ENCODE measurements at places on chromosomes 3 and 15.
A peak's percentile ranks its signal among the peaks of the same experiment; 100 is the strongest.

- H3K4me1 ChIP-seq, result peaks cover 2% of the 10 kb centered on the region
- H3K27me3 ChIP-seq, result peaks cover 10% of the 10 kb centered on the region
- no peak overlapping the region for H3K27ac ChIP-seq
- DNase-seq, result no peak
These were observed 253.7 kb downstream of the PLCL2 start for GRCh38 chr3:17138246-17139039.

DNA sequence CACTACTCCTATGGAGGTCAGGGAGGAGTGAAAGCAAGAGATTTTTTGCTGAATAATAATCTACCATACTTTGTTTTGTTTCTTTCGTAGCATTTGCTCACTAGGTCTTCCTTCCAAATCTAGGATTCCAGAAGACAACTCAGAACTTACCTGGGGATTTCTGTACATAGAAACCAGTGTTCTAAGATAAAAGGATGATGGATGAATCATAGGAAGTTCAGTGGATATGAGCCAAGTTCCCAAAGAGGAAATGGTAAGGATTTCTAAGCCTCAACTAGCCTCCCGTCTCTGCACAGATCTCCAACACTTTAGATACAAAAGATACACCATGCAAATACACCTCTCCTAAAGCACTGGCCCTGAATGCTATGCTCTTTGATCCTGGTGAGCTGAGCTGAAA lies 283.9 kb downstream of the TAFA4 start:
- no peak for DNase-seq
- H3K36me3 ChIP-seq, result no peaks in the 10 kb centered on the region
- H3K4me1 ChIP-seq, result no peaks in the 10 kb centered on the region
- H3K4me3 ChIP-seq, result no peak overlapping the region
- H3K27me3 ChIP-seq, result no peaks in the 10 kb centered on the region

DNA sequence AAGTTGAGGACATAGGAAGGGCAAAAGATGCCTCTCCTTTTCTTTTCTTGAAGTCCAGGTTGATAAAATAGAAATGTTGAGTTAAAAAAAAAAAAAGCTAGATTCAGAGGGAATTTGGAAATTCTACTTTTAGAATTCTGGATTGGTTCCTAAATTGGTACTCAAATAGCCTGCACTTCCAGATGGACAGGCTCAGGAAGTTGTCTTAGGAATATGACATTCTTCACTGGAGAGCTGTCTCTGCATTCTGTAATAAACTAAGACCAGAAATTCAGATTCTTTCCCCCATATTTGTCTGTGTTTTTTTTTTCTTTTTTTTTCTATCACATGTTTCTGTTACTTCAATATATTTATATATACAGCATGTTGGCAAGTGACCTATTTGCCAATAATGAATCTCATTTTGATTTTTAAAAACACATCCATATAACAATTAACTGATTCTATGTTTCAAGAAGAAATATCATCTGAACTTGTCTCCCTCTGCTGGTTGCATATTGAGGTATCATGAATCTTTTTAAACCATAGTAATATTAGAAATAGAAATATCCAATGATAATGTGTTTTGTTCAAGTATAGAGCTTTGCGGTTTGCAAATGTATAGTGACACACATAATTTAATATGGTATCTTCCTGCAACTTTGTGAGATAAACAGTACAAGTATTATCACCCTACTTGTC lies 8.5 kb upstream of the LSAMP start:
- no peaks in the 10 kb centered on the region for H3K4me1 ChIP-seq
- DNase-seq, result no peak
- no peak overlapping the region for H3K4me3 ChIP-seq
- H3K36me3 ChIP-seq, result no peaks in the 10 kb centered on the region
- no peak overlapping the region for H3K27ac ChIP-seq

DNA sequence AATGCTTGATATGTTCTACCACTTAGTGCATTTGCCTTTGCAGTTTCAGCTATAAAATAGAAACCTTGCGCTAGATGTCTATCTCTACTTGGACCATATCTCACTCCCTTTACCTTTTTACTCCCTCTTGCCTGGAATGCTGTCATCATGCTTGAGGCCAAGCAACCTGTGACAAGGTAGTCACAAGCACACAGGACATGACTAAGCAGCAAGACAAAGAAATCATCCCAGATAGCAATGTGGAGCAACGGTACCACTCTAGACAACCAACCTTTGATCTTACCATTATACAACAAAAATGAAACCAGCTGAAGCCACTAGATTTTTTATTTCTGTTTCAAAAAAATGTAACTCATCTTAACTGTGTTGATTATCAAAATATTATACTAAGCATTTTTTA lies 50.5 kb upstream of the SPSB4 start:
- H3K27me3 ChIP-seq, result no peaks in the 10 kb centered on the region
- no peak overlapping the region for H3K27ac ChIP-seq
- no peaks in the 10 kb centered on the region for H3K4me1 ChIP-seq
- H3K36me3 ChIP-seq, result no peaks in the 10 kb centered on the region

- peaks cover 85% of the 10 kb centered on the region for H3K4me1 ChIP-seq
- DNase-seq, result no peak
- H3K36me3 ChIP-seq, result peaks cover 3% of the 10 kb centered on the region
- no peaks in the 10 kb centered on the region for H3K27me3 ChIP-seq
- peak overlapping the region; percentile 84 for H3K4me3 ChIP-seq
These were observed 1.5 kb downstream of the RBP1 start for GRCh38 chr3:139537795-139538621.

GRCh38 chr15:79811406-79812405 lies 85.1 kb downstream of the MTHFS start:
- no peak overlapping the region for H3K27ac ChIP-seq
- no peak overlapping the region for H3K4me3 ChIP-seq
- DNase-seq, result no peak
- H3K27me3 ChIP-seq, result no peaks in the 10 kb centered on the region
- H3K4me1 ChIP-seq, result no peaks in the 10 kb centered on the region

DNA sequence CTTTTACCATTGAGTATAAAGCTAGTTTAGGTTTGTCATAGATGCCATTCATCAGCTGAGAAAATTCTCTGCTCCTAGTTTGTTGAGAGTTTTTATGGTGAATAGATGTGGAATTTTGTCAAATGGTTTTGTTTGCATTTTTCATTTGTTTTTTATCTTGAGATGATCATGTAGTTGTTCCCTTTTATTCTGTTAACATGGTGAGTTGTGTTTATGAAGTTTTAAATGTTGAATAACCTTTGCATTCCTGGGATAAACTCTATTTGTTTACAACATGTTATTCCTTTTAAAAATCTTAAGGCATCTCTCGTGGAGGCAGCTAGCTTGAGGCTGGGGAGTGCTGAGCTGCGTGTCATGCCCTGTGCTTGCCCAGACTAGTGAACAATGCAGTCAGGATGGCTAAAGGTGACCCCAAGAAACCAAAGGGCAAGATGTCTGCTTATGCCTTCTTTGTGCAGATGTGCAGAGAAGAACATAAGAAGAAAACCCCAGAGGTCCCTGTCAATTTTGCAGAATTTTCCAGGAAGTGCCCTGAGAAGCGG lies 48.5 kb downstream of the ANAPC13 start:
- DNase-seq, result no peak
- H3K27ac ChIP-seq, result peak overlapping the region; percentile 22
- H3K27me3 ChIP-seq, result peaks cover 2% of the 10 kb centered on the region
- peaks cover 10% of the 10 kb centered on the region for H3K4me1 ChIP-seq

DNA sequence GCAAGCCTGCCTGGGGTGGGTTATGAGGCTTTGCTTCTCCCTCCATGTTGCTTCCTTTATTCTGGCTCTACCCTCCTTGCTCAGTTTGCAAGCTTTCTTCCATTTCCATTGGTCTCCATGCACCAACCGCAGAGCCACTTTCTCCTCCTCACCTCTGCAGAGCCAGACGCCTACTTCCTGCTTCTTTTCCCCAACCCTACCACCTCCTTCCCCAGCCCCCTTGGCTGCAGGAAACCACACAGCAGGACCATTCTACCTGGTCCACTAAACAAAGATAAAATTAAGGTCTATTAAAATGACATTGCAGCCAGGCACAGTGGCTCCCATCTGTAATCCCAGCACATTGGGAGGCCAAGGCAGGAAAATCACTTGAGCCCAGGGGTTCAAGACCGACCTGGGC lies 10.0 kb upstream of the CAV3 start:
- DNase-seq, result no peak
- H3K36me3 ChIP-seq, result no peaks in the 10 kb centered on the region
- H3K4me3 ChIP-seq, result no peak overlapping the region
- H3K4me1 ChIP-seq, result peaks cover 7% of the 10 kb centered on the region
- no peaks in the 10 kb centered on the region for H3K27me3 ChIP-seq
- H3K27ac ChIP-seq, result no peak overlapping the region

- H3K4me3 ChIP-seq, result no peak overlapping the region
- no peak for DNase-seq
- H3K4me1 ChIP-seq, result no peaks in the 10 kb centered on the region
- H3K27ac ChIP-seq, result no peak overlapping the region
These were observed 8.2 kb upstream of the TIMMDC1 start for GRCh38 chr3:119490153-119490552.

- peaks cover 11% of the 10 kb centered on the region for H3K36me3 ChIP-seq
- H3K27me3 ChIP-seq, result no peaks in the 10 kb centered on the region
- H3K27ac ChIP-seq, result peak overlapping the region; percentile 73
- DNase-seq, result no peak
These were observed 27.5 kb downstream of the CCDC12 start for GRCh38 chr3:46948830-46949671.

DNA sequence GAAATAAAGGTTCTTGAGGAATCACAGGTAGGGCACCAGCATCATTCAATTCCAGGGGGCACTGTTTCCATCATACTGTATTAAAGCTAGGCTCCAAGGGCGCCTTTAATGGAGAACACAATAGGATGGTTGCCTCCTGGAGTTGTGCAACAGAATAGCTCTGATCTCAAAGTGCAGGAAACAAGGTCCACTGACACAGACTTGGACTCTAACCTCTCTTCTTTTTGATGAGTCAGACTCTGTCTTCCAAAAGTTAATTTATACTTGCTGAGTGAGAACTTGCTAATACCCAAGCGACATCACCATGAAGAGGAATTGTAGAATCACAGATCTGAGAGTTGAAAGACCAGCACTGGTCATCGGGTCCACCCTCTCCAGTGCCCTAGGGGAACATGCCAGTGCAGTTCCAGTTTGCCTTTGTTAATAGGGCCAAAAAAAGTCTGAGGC lies 94.4 kb upstream of the PHLDB2 start:
- no peaks in the 10 kb centered on the region for H3K27me3 ChIP-seq
- no peaks in the 10 kb centered on the region for H3K36me3 ChIP-seq
- H3K27ac ChIP-seq, result no peak overlapping the region
- no peak for DNase-seq
- H3K4me1 ChIP-seq, result peaks cover 27% of the 10 kb centered on the region
- H3K4me3 ChIP-seq, result no peak overlapping the region

- H3K4me3 ChIP-seq, result no peak overlapping the region
- no peak overlapping the region for H3K27ac ChIP-seq
- no peaks in the 10 kb centered on the region for H3K27me3 ChIP-seq
- no peaks in the 10 kb centered on the region for H3K36me3 ChIP-seq
- peaks cover 4% of the 10 kb centered on the region for H3K4me1 ChIP-seq
These were observed 340.6 kb downstream of the SOX2 start for GRCh38 chr3:182052332-182052731.

- H3K4me1 ChIP-seq, result peaks cover 3% of the 10 kb centered on the region
- no peaks in the 10 kb centered on the region for H3K36me3 ChIP-seq
- no peaks in the 10 kb centered on the region for H3K27me3 ChIP-seq
- H3K27ac ChIP-seq, result no peak overlapping the region
These were observed 77.8 kb downstream of the CDC25A start for GRCh38 chr3:48110463-48110862.

DNA sequence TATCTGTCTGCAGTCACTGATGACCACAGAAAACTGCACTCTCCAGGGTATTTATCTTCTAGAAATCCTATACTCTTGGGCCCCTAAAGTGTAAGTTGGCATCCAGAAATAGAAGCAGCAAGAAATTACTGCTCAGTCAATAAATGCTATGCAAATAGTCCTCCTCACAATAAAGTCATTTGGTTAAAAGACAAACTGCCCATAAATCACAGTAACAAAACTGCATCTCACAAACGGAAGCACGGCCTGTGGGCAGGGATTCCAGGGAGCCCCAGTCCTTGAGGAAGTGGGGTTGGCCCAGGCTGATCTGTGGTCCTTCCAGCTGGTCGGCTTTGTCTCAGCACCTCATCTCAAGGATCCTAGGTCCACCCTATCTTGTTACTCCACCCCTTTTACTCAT lies 29.7 kb upstream of the SPATA12 start:
- DNase-seq, result no peak
- no peaks in the 10 kb centered on the region for H3K27me3 ChIP-seq
- no peak overlapping the region for H3K4me3 ChIP-seq
- H3K27ac ChIP-seq, result no peak overlapping the region
- peaks cover 14% of the 10 kb centered on the region for H3K4me1 ChIP-seq

GRCh38 chr15:48175126-48175525 lies 3.0 kb downstream of the MYEF2 start:
- peaks cover 18% of the 10 kb centered on the region for H3K4me1 ChIP-seq
- no peaks in the 10 kb centered on the region for H3K27me3 ChIP-seq
- H3K36me3 ChIP-seq, result peaks cover 29% of the 10 kb centered on the region
- no peak for DNase-seq
- H3K4me3 ChIP-seq, result no peak overlapping the region

- H3K4me1 ChIP-seq, result peaks cover 1% of the 10 kb centered on the region
- no peaks in the 10 kb centered on the region for H3K36me3 ChIP-seq
- H3K27me3 ChIP-seq, result no peaks in the 10 kb centered on the region
- H3K4me3 ChIP-seq, result no peak overlapping the region
- no peak overlapping the region for H3K27ac ChIP-seq
These were observed 26.5 kb downstream of the PLA1A start for GRCh38 chr3:119624002-119624720.

GRCh38 chr3:7721869-7722268 lies 779.8 kb upstream of the LMCD1 start:
- H3K36me3 ChIP-seq, result no peaks in the 10 kb centered on the region
- H3K27ac ChIP-seq, result no peak overlapping the region
- H3K27me3 ChIP-seq, result peaks cover 2% of the 10 kb centered on the region
- no peak for DNase-seq
- peaks cover 4% of the 10 kb centered on the region for H3K4me1 ChIP-seq

DNA sequence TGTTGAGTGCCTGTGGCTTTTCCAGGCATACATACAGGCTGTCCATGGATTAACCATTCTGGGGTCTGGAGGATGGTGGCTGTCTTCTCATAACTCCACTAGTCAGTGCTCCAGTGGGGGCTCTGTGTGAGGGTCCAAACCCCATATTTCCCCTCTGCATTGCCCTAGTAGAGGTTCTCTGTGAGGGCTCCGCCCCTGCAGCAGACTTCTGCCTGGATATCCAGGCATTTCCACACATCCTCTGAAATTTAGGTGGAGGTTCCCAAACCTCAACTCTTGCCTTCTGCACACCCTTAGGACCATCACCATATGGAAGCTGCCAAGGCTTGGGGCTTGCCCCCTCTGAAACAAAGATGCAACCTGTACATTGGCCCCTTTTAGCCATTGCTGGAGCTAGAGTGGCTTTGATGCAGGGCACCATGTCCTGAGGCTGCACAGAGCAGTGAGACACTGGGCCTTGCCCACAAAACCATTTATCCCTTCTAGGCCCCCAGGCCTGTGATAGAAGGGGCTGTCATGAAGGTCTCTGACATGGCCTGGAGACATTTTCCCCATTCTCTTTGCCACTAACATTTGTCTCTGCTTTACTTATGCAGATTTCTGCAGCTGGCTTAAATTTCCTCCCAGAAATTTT lies 400.1 kb upstream of the MDFIC2 start:
- peaks cover 16% of the 10 kb centered on the region for H3K36me3 ChIP-seq
- peaks cover 8% of the 10 kb centered on the region for H3K4me1 ChIP-seq
- DNase-seq, result no peak
- H3K27me3 ChIP-seq, result no peaks in the 10 kb centered on the region
- no peak overlapping the region for H3K4me3 ChIP-seq

Measured in mesothelial cell of epicardium (in vitro differentiated cells).